NCI-H1436 (cell line): ENCODE measurements at places on chromosomes 16 and 17.

GRCh38 chr17:42991471-42991870 lies 6.7 kb upstream of the RPL27 start:
- no peak for DNase-seq

- no peak for DNase-seq
Observed at GRCh38 chr17:79745641-79746105, 14.9 kb downstream of the ENPP7 start.

DNA sequence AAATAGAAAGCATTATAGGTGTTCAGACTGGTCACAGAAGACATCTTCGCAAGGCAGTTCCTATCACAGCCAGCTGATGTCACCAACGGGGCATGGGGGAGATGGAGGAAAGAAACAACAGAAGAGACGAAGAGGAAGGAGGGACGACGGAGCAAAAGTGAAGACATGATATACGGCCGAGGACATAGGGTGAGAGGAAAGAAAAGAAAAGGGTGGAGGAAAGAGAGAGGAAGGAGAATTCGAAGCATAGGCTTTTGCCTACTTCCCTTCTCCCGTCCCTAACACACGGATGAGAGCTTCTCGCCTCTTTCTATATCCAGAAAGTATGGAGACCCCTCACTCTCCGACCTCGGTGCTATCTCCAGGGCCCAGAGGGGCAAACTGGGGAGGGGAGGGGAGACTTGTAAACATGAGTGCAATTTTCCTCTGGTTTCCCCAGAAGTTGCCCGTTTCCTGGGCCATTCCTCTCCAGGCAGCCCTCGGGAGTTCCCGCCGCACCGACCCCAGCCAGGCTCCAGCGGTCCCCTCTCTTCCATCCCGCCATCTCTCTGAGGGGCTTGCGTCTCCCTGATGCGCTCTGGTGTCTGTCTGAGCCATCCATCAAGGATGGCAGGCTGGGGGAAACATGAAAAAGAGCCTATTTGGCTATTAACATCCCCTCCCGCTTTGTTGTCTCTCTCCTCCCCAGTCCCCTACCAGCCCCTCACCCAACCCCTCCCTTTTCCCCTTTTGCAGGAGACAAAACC lies 26.0 kb downstream of the COPZ2 start:
- DNase-seq = peak; percentile 69

DNA sequence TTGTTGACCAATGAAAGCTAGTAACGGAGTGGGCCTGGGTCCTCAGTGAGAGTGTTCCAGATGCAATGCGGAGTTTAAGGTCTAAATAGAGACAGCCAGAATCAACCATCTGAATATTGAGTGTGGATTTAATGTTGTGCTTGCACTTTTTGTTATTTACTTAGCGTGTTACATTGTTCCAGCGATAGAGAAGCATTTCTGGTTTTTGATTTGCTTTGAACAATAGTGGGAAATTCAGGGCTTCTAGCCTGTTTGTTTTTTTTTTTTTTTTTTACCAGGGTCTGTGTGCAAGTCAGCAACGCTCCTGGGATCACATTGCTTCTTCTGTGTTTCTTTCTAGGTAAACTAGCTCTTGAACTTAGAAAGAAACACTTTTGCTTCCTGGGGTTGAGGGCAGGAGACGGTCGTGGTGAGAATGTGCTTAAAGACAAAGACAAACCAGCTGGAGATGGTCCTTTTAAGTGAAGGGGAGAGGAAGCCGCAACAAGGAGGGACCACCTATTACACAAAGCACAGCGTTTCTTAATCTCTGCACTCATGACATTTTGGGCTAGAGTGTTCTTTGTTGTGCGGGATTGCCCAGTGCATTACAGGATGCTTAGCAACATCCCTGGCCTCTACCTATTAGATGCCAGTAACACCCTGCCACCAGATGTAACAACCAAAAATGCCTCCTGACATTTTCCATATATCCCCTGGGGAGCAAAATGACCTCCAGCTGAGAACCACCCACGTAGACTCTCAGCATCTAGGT lies 119.2 kb downstream of the MAP2K6 start:
- no peak for DNase-seq
